Ureter (tissue), 1 donor: ENCODE measurements at places on chromosomes 6 and 20. TPM values are rescaled to one million over a fixed set of nuclear protein-coding genes. Genes with fewer than 3 reads are reported as not detected.
A peak's percentile ranks its signal among the peaks of the same experiment; 100 is the strongest.

The CST9L gene
- total RNA-seq = not detected

The KIF25 gene
- total RNA-seq = not detected

The MGME1 gene
- total RNA-seq = 15.1 TPM

The SLC26A8 gene
- 0.18 TPM for total RNA-seq

The SS18L1 gene
- 15.6 TPM for total RNA-seq

- DNase-seq = no peak
Observed at GRCh38 chr6:82751718-82752117, 313.9 kb downstream of the UBE3D start.

DNA sequence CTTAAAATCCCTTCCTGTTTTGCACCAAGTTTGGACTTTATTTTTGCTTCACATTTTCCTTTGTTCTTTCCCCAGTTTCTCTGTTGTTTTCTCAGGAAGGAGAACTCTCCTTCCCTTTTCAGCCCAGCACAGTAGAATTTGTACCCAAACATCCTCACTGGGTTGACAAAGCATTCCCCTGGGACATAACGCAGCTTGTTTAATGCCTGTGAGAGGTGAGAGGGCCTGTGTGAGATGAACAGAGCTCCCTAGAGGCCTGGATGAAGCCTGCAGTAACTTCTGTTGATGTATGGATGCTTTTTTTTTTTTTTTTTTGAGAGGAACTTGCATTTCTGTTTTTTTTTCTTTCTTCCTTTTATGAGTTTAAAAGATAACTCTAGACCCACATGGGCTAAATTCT is 104.9 kb upstream of the SLC22A23 start:
- DNase-seq = no peak

DNA sequence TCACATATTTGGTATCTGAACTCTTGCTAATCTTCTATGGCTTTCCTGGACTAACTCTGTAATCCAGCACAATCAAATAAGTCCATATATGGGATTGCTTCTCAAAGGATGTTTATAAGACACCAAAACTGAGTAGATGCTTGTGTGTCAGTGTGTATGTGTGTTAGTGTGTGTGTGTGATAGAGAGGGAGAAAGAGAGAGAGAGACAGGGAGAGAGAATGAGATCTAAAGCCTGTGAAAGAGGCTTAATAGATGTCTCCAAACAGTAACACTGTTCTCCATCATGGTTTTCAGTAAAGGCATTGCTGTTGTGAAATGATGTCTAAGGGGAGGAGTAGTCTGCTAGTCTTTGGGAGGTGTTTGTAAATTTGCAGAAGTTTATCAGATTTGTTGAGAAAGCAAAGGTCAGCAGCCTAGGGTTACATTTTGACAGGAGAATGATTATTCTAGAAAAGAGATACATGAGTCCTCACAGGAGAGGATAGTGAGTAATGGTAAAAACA is 73.9 kb upstream of the MLIP start:
- DNase-seq = no peak

DNA sequence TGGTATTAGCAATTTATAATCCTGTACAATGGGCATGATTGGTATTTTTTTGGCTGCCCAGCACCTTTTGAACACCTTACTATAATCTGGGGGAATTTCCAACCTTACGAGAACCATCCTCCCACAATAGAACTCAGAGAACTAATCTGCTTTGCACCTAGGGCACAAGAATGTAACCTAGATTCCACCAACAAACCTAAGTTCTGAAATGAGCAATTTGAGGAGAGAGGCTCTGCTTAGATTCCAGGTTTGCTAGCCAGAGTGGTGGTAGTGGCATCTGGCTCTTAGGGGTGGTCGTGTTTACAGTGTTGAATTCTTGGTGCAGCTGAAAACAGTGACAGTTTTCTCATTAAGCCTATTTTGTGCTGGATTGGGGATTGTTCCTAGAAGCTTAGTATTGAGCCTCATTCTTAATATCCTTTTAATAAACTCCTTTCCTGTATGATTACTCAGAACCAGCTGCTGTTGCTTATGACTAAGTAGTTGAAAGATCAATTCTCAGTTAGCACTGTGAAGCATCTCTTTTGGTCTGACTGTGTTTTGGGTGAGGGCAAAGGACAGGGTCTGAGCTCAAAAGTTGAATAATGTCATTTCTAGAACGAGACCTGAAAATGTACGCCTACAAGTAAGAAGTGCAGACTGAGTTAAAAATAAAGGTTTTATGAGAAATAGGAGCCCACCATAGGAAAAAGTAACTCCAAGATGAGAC is 385.6 kb downstream of the CDKAL1 start:
- no peak for DNase-seq

GRCh38 chr6:36912030-36912454 is 26.3 kb downstream of the C6orf89 start:
- DNase-seq = no peak

DNA sequence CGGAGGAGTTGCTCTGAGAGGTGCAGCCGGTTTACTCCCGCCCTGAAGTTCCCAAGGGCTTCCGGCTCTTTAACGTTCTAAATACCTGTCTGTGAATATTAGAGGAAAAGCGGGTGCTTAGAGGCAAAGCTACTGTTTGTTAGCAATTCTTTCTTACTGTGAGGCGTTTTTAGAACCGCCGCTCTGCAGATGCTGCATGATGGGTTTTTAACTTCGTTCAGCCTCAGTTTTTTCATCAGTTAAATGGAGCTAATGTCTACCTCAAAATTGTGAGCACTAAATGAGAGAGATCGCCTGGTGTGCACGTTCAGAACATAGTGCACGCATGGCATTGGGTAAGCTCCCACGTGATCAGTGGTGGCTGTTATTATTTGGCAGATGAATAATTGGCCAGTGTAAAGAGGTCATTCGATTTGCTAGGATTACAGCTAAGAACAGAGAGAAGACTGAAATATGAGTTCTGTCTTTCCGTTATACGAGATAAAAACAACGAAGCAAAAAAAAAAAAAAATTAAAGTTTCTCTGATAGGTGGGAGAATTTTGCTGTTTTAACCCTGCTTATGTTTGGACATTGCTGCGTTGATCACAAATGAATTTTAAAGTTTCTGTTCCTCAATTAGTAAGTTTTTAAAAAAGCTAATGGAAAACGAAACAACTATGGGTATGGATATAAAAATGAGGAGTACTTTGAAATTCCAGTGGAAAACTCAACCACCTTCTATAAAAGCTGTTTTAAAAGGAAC is 660 bp upstream of the TFB1M start:
- DNase-seq = peak; percentile 55

GRCh38 chr20:1741309-1742048 is 83.9 kb upstream of the SIRPG start:
- DNase-seq = no peak

GRCh38 chr6:90110971-90111370 is 185.7 kb downstream of the BACH2 start:
- no peak for DNase-seq

DNA sequence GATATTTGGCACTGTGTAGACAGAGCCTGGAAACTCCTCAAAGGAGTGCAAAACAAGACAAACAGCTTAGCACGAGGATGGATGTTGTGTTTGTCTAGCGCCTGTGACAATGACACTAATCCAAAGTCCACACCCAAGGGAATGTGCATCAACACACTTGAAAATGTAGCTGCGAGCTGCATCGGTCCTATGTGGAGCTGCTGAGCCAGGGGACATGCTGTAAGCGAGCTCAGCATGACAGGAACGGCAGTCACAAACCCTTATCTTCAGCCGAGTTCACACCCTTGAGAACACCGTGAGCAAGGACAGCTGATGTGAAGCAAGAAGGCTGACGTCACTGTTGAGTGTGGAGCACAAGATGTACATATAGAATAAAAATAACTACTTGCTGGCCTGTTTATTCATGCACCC is 684.3 kb downstream of the QKI start:
- no peak for DNase-seq

DNA sequence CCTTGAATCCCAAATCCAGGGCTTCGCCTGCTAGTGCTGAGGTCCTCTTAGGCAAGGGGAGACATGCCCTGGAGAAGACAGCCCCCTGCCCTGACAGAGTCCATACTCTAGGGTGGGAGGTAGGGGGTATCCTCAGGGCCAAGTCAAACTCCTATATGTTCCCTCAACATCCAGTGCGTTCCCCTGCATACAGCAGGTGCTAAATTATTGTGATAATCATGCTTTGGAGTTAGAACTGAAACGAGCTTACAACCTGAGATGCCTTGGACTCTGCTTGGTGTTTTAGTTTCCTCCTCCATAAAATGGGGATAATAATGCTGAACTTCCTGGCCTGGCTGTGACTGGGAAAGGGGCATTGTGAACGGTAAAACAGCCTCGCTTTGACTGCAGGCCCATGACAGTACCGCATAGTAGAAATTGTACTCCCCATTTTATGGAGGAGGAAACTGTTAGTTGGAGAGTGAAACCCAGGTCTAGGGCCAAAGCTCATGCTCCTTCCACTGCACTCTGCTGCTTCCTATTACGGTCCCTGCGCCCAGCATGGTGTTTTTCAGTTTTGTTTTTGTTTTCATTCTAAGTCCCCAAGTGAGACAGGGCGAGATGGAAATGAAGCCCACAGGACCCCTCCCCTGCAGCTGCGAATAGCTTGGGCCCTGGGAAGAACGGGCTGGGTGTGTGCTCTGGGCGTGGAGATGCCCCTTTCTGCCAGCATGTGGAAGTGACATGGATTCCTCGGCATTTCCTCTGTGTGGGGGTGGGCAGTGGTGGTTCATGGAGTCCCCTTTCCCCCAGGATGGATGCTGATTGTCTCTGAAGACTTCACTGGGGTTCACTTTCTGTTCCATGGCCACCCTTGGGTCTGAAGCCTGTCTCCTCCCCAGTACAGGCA is 162.5 kb downstream of the VEGFA start:
- no peak for DNase-seq

DNA sequence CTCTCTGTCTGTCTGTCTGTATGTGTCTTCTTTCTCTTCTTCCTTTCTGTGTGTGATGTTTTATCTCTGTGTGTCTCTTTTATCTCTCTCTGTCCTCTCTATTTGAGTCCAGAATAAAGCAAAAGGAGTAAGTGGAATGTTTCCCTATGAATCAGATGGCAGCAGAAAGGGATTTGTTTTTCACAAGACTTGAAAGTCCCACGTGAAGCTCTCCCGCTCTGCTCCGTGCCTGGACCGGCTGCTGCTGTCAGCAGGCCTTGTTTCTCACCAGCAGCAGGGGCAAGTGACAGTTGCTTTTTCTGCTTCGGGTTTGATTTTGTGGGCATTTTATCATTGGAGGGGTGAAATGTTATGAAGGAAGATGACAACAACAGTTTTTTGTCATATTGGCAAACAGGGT is 212.7 kb downstream of the PACRG start:
- no peak for DNase-seq

GRCh38 chr20:56625837-56626236 is 3.3 kb upstream of the TFAP2C start:
- no peak for DNase-seq

DNA sequence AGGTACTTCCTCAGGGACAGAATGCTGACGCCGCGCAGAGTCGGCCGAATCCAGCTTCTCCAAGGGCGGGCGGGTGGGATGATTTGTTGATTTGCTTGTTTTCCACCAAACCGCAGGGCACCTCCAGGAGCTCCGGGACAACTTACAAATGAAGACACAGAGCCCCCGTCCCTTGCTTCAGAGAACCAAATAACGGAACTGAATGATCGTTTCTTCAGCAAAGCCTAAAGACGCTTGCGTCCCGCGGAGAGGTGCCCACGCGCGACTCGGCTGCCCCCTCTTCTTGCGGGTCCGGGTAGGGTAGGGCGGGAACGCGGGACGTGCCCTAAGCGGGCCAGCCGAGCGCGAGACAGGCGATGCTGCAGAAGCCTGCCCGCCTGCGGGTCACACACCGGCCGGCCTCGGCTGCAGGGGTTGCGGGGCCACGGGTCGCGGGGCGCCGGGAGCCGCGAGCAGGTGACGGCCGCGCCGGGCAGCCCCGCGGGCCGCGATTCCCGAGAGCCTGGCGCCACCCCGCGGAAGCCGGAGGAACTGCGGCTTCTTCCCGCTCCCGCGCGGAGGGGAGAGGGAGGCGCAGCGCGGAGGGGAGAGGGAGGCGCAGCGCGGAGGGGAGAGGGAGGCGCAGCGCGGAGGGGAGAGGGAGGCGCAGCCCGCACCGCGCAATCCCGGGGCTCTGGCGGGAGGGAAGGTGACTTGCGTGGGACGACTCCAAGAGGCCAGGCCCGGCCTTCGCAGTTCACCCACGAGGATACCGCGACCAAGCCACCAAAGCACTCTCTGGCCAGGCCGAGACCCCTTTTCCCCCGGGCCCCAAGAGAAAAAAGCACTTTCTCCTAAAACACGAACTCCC is 7.7 kb upstream of the FOXF2 start:
- no peak for DNase-seq

- no peak for DNase-seq
Observed at GRCh38 chr6:49252901-49253300, 210.2 kb downstream of the MMUT start.

DNA sequence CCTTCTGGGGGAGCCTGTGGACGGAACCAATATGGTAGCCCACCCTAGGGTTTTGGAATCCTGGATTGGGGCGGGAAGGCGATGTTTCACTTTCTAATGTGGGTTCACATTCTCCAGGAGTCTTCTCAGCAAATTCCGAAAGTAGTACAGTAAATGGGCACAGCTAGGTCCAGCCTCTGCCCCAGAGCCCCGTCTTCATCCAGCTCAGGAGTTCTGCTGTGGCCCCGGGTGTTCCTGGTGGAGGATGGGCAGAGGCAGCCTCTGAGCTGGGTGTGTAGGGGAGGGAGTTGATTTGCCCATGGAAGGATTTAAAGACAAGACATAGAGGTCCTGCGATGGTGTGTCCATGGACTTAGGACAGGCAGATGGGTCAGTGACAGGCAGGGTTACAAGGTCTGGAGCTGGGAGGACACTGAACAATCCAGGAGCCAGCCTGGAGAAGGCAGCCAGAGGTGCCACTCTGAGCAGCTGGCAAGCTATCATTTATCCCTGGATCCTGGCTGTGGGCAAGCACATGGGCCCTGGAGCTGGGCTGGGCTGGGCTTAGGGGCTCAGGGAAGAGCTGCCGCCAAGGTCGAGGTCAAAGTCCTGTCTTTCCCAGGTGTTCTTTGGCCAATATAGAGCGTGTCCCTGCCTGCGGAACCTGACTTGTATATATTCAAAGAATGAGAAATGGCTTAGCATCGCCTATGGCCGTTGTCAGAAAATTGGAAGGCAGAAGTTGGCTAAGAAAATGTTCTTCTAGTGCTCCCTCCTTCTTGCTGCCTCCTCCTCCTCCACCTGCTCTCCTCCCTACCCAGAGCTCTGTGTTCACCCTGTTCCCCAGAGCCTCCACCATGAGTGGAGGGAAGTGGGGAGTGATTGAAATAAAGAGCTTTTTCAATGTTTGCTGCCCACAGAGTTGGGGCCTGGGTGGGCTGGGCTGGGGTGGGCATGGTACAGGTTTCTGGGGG is 6.7 kb downstream of the CLPSL1 start:
- DNase-seq = no peak

GRCh38 chr6:33490198-33490597 is 35.8 kb downstream of the ZBTB9 start:
- no peak for DNase-seq

- DNase-seq = no peak
Observed at GRCh38 chr6:15338476-15338875, 92.6 kb downstream of the JARID2 start.
